ENCODE measurements at places on chromosomes 1 and 21.
A peak's percentile ranks its signal among the peaks of the same experiment; 100 is the strongest.

DNA sequence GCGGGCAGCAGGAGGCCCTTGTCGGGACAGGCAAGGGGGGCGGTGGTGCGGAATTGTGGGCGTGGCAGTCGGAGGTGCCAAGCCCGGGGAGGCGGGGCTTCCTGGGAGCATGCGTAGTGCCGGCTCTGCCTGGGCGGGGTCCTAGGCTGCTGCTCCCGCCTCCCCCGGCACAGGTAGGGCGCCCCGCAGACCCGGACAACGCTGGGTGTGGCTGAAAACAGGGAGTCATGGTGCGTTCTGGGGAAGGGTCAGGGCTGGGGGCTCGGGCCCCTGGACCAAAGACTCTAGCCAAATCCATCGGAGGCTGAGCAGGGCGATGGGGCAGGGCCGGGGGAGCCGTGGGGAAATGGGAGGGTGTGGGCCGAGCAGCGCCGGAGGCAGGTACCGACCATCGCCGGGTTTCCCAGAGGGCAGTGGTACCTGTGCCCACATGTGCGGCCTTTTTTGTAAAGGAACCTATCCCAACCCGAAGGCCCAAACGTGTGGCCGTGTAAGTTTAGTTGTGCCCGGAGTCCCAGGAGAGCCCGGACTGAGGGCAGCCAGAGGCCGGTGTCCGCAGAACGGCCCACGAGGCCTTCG, 231.9 kb downstream of the SDCCAG8 start:
- no peak for DNase-seq

- no peak for DNase-seq
Observed at GRCh38 chr1:24558902-24559791, 3.3 kb downstream of the NCMAP start.

GRCh38 chr1:160227034-160227433, 21.9 kb downstream of the PEA15 start:
- no peak for DNase-seq

GRCh38 chr21:41141031-41141457, 26.9 kb upstream of the BACE2 start:
- no peak for DNase-seq

GRCh38 chr1:3296826-3297225, 157.6 kb upstream of the ARHGEF16 start:
- no peak for DNase-seq

DNA sequence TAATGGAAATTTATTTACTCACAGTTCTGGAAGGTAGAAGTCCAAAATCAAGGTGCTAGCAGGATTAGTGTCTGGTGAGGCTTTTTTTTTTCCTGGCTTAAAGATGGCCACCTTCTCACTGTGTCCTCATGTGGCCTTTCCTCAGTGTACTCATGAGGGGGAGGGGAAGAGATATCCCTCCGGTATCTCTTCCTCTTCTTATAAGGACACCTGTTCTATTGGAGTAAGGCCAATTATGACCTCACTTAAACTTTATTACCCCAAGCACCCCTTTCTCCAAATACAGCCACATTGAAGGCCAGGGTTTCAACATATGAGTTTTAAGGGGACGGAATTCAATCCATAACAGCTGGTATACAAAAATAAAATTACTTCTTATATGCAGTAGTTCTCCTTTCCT, 203.7 kb upstream of the C1orf87 start:
- DNase-seq: no peak

- no peak for DNase-seq
Observed at GRCh38 chr1:50047916-50048694, 24.4 kb upstream of the AGBL4 start.

GRCh38 chr1:97593192-97593591, 327.6 kb downstream of the DPYD start:
- DNase-seq: no peak

- no peak for DNase-seq
Observed at GRCh38 chr1:225766967-225767633, 10.5 kb upstream of the SRP9 start.

DNA sequence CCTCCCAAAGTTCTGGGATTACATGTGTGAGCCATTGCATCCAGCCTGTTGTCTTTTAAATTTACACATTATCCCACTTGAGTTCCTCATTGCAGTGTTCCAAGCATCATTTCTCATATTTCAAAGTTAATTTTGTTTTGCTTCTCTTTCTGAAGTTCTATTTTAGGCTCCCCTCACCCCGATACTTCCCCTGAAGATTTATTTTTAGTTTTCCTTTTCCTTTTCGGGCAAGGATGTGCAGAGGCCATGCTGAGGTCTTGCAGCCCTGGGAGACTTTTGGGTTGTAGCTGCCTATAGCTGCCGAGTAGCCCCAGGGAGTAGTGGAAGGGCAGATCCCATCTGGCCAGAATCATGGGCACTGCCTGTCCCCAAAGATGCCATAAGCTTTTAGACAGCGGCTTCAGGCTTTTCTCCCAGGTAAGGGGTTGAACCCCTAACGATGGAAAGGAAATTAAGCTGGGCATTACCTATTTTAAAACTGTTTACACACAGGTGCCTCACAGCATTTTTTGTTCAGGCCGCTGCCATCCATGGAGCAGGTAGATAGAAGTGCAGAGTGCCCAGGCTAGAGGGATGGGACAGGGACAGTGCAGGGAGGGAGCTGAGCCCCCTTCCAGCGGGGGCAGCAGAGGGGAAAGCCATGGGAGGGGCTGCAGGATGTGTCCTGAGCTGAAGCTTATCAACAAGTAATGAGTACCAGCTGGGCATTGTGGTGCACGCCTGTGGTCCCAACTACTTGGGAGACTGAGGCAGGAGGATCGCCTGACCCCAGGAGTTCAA, 15.9 kb downstream of the PSEN2 start:
- no peak for DNase-seq

DNA sequence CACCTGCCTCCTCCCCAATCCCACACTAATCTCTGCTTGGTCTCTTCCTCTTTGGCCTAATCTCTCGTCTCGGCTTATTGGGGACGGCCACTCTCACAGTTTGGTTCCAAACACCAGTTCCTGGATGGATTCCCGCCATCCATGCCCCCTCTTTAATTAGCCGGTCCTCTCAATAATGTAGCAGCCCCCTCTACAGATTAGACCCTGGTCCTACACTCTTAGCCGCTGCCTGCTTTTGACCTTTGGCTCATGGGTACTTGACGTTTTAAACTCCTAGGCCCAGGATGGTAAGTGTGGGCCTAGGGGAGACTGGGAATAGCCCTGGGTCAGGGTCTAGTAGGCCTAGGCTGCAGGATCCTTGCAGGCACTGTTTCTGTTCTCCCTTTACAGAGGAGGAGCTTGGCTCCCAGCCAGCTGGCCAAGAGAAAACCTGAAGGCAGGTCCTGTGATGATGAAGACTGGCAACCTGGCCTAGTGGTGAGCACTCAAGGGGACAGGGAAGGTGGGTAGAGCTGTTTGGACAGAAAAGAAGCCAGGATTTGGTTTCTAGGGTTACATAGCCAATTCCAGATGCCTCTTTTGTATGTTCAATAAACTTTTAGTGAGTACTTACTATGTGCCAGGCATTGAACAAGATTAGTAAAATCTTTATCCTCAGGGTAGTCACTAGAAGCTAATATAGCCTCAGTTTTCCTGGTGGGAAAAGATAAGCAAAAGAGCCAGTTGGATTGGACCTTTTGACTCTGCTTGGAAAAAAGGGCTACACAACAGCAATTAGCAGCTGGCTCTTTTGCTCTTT, 758 bp downstream of the RAD54L start:
- no peak for DNase-seq

GRCh38 chr1:170203693-170204092, 57.9 kb downstream of the NTMT2 start:
- no peak for DNase-seq

GRCh38 chr1:3473381-3473844, 18.9 kb downstream of the ARHGEF16 start:
- DNase-seq: no peak

DNA sequence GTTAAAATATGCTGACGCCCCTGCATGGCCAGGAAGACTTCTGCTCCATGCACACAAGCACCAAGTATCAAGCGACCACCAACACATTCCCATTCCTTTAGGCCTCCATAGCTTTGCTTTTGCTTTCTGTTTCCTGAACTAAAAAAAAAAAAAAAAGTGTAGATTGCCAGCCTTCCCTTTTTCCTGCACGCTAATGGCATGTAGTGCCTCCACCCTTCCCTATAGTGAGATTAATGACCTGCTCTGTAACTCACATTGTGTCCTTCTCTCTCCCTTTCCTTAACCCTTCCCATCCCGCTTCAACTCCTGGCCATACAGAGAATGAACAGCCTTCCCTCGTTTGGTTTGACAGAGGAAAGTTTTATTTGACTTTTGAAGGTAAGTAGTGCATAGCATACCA, 57.1 kb upstream of the DYNLT5 start:
- no peak for DNase-seq

DNA sequence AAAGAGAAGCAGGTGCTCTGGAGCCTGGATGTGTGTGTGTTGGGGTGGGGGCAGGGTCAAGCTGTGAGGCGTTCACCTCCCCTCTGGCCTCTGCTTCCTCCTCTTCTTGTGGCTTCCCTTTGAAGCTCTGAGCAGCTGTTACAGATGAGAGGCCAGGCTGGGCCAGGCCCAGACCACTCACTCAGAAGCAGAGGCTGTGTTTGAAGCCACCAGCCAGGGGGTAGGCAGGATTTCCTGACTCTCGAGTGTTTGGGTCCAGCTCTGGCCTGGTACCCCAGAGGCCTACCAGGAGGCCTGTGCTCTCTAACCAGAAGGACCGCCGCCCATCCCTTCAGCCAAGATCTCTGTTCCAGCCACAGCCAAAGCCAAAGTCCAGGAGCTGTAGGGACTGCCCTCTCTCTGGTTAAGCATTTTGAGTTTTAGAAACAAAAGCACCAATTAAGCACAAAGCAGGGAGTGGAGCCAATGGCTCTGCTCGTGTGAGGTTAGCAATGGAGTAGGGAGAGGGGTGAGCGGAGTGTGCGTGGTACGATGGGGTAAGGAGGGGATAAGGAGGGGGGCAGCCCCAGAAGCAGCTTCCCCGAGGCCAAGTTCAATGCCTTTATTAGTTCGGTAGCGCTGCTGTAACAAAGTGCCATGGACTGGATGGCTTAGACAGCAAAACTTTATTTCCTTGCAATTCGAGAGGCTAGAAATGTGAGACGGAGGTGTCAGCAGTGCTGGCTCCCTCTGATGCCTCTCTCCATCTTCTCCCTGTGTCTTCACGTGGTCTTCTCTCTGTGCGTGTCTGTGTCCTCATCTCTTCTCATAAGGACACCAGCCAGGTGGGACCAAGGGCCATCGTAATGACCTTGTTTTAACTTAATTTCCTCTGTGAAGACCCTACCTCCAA, 20.5 kb downstream of the RCSD1 start:
- no peak for DNase-seq

DNA sequence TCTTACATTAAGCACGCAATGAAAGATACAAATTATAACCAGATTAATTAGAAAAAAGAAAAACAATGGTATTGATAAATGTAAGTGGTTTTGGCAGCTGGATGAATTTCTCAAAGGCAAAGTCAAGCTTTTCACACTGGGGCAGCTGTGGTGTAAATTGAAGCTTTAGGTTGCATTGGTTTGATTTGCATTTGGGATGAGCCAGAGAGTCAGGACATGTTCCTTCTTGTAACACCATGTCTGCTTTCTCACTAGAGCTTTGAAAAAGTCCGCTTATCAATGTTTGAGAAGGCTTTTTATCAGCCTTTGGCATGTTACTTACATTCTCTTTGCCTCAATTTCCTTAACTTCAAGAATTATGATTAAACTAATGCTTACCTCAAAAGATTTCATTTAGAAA, 173.9 kb downstream of the GPATCH2 start:
- DNase-seq: no peak

DNA sequence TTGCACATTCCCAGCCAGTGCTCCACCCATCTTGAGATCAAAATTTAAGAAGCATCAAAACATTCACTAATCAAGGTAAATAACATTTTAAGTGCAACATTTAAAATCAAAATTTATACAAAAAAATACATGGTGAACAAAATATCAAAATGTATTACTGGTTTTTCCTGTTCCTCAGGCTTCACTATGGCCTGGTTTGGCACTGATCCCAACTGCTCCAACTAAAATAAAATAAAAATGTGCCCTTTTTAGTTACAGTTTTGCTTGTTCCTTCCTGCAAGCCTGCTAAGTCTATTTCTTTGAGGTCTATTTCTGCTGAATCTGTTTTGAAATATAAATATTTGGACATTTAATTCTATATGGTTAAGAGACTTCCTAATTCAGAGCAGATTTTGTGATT, 54.9 kb downstream of the ADAMTS1 start:
- DNase-seq: no peak

GRCh38 chr1:19209439-19209989, 552 bp downstream of the UBR4 start:
- no peak for DNase-seq

DNA sequence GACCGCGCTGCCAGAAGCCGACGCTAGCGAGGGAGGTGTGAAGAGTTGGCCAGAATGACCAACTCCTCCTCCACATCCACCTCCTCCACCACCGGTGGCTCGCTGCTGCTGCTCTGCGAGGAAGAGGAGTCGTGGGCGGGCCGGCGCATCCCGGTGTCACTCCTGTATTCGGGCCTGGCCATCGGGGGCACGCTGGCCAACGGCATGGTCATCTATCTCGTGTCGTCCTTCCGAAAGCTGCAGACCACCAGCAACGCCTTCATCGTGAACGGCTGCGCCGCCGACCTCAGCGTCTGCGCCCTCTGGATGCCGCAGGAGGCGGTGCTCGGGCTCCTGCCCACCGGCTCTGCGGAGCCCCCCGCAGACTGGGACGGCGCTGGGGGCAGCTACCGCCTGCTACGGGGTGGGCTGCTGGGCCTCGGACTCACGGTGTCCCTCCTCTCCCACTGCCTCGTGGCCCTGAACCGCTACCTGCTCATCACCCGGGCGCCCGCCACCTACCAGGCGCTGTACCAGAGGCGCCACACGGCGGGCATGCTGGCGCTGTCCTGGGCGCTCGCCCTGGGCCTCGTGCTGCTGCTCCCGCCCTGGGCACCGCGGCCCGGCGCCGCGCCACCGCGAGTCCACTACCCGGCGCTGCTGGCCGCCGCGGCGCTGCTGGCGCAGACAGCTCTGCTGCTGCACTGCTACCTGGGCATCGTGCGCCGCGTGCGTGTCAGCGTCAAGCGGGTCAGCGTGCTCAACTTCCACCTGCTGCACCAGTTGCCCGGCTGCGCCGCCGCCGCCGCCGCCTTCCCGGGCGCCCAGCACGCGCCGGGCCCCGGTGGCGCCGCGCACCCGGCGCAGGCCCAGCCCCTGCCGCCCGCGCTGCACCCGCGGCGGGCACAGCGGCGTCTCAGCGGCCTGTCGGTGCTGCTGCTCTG, 1.2 kb downstream of the GPR88 start:
- no peak for DNase-seq

GRCh38 chr1:119327450-119328155, 41.0 kb upstream of the HAO2 start:
- no peak for DNase-seq

- DNase-seq: no peak
Observed at GRCh38 chr1:171969226-171969625, 127.9 kb downstream of the DNM3 start.

GRCh38 chr1:202998836-202999750, 8.1 kb upstream of the TMEM183A start:
- DNase-seq: peak; percentile 1

GRCh38 chr1:215118081-215118480, 35.5 kb downstream of the KCNK2 start:
- no peak for DNase-seq

DNA sequence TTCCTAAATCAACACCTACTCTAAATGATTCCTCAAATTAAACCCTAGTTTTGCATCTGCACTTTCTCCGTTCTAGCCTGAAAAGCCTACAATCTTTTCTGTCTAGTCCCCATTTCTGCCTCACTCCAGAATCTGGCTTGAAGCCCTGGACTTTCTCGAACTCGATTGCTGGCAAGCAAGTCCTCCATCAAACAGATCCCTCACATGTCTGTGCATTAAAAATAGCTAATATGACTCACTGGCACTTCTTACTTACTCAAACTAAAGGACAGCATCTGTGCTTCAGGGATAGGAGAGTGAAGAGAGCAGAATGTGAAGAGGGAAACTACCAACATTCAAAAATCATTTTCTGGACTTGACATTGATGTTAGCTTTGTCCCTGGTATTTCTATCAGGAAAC, 51.8 kb upstream of the CXADR start:
- peak; percentile 47 for DNase-seq

Data from anterior cingulate cortex (tissue), 58 donors.